ENCODE measurements at places on chromosomes 2 and 18.

GRCh38 chr2:143582046-143582747 is 453.0 kb downstream of the ARHGAP15 start:
- peak; percentile 1 for DNase-seq

GRCh38 chr2:54000524-54000923 is 29.7 kb upstream of the PSME4 start:
- DNase-seq = no peak

- peak; percentile 49 for DNase-seq
Measured at GRCh38 chr2:47520825-47521665, 118.1 kb downstream of the MSH2 start.

DNA sequence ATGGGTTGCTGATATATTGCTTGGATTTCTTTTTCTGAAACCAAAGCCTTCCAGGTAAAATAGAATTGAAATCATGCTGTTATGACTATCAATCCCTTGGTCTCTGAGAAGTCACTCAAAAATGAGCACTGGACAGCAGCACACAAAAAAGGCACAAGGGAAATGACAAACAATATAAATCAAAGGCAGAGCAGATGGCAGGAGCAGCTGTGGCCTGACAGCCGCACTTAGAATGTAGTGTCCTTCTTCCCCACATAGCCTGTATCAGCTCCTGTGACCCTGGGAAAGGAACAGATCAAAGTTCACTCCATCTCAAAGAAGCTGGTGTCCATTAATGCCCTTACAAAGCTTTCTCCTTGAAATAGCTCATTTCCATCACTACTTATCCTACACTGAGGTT is 326.7 kb downstream of the SUCLG1 start:
- DNase-seq = no peak

DNA sequence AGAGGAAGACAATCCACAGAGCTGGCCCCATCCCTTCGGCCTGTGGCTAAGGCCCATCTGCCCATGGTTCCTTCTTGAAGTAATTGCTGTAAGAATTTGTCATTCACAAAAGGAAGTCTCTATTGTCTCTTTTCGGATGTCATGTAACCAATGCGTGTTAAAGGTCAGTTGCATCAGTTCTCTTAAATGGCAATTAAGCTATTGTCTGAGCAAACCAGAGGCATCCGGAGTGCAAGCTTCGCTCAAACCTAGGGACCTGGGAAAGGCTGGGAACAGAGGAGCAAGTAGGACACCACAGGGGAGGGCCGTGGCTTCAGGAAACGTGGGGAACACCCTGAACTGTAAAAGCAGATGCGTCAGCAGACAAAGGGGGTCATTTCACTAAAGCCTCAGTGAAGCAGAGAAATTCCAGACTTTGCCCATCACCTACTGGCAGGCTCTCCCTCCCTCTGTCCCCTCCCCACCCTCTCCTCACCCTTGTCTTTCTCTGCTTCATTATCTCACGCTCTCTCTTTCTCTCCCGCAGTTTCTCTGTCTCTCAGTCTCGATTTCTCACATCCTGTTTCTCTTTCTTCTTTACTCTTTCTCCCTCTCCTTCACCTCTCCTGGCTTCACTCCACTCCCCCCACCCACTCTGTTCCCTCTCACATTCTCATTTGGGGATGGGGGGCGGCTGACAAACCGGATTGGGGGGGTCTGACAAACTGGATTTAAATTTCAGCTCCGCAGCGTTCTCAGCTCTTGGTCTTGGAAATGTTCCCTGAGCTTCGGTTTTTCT is 204.6 kb upstream of the TNP1 start:
- DNase-seq = peak; percentile 79

- DNase-seq = no peak
Measured at GRCh38 chr2:143758629-143759330, 629.6 kb downstream of the ARHGAP15 start.

- DNase-seq = no peak
Measured at GRCh38 chr2:219042750-219043149, 1.4 kb upstream of the CFAP65 start.
